ENCODE measurements at places on chromosomes 4 and X.

DNA sequence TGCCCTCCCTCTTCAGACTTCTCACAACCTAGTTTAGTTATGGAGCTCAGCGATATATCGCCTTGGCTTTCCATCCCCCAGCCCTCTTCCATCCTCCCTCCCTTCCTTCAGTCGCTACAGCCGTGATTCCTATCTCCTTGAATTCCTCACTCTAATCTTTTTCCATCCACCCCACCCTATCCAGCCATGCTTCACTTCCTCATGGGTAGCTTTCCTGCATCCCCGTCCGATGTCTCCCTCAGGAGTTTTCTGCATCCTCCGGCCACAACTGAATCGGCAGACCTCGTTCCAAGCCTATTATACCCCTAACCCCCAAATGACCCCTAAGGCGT is 456 bp downstream of the SNX12 start:
- DNase-seq: no peak

DNA sequence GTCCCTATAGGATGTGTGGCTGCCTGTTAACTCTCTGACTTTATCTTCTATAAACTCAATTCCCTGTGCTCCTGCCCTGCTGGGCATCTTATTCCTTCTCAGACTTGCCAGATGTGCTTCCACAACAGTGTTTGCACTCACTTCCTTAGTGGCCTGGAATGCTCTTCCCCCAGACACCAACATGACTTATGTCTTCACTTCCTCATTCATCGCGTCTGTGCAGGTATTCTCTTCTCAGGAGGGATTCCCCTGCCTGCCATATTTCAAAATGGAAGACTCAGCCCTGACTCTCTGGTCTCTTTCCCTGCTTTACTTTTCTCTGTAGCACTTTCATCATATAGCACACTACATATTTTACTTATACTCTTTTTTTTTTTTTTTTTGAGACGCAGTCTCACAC is 344.0 kb downstream of the CENPC start:
- no peak for DNase-seq

GRCh38 chrX:74449322-74449936 is 28.1 kb downstream of the SLC16A2 start:
- no peak for DNase-seq

- no peak for DNase-seq
Observed at GRCh38 chr4:180240670-180241069, 2002.5 kb upstream of the TENM3 start.

GRCh38 chrX:70141373-70141772 is 8.1 kb downstream of the IGBP1 start:
- DNase-seq: no peak

DNA sequence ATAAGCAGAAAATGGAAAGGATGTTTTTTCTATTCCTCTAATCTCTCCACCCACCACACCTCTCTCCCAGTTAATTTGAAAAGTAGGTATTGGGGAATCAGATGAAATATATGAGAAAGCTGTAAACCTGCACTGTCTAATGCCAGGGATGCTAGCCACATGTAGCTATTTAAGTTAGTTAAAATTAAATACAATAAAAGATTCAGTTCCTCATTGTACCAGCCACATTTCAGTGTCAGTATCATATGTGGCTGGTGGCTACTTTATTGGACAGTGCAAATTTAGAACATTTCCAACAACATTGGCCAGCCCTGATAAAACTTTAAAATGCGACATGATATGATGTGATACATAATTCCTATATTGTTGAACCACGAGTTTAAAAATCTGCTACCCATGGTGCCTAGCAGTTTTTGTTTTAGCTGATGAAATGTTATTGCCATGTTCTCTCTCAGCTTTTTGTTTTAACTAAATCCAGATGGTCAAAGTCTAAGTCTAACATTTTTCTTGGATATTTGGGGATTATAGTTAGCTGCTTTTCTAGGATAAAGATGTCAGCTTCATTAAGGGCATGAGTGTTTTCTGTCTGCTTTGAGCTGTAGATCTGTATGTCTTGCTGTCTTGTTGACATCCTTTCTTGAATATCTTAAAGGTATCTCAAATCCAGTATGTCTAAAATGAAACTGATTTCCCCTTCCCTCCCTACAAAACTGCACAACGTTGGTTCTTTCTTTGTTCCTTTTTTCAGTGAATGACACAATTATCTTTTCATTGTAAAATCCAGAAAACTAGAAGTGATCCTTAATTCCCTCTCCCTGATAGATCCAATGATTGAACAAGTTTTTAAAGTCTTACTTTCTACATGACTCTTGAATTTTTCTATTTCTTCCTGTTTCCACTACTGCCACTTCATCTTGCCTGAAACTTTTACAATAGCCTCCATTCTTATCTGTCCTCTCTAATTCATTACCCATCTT is 6.2 kb downstream of the ARFIP1 start:
- DNase-seq: no peak

GRCh38 chr4:48665555-48666186 is 114.4 kb downstream of the FRYL start:
- DNase-seq: no peak

DNA sequence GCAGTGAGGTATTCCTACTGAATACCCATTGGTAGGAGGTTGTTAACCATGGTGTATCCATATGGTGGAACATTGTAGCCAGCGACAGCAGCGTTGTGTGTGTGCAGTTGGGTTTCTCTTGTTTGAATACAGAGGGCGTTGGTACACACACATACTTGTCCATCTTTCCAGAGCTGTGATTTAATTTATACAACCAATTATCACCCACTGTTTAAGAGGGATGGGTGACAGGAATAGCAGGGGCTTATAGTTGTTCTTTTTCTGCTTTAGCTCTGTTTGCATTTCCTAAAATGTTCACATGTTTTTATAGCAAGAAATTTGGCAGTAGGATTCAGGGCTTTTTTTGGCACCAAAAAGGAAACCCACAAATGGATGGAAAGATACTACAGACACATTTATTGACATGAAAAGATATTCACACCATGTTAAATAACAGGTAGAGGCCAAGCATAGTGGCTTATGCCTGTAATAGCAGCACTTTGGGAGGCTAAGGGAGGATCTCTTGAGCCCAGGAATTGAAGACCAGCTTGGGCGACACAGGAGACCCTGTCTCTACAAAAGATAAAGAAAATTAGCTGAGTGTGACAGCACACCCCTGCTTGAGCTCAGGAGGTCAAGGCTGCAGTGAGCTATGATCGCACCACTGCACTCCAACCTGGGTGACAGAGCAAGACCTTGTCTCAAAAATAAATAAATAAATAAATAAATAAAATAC is 60.6 kb downstream of the TNIP2 start:
- DNase-seq: no peak

DNA sequence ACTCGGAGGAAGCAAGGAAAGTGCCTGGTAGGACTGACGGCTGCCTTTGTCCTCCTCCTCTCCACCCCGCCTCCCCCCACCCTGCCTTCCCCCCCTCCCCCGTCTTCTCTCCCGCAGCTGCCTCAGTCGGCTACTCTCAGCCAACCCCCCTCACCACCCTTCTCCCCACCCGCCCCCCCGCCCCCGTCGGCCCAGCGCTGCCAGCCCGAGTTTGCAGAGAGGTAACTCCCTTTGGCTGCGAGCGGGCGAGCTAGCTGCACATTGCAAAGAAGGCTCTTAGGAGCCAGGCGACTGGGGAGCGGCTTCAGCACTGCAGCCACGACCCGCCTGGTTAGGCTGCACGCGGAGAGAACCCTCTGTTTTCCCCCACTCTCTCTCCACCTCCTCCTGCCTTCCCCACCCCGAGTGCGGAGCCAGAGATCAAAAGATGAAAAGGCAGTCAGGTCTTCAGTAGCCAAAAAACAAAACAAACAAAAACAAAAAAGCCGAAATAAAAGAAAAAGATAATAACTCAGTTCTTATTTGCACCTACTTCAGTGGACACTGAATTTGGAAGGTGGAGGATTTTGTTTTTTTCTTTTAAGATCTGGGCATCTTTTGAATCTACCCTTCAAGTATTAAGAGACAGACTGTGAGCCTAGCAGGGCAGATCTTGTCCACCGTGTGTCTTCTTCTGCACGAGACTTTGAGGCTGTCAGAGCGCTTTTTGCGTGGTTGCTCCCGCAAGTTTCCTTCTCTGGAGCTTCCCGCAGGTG is 637 bp downstream of the AR start:
- DNase-seq: no peak

- DNase-seq: no peak
Observed at GRCh38 chrX:30997411-30997810, 74.4 kb downstream of the FTHL17 start.

DNA sequence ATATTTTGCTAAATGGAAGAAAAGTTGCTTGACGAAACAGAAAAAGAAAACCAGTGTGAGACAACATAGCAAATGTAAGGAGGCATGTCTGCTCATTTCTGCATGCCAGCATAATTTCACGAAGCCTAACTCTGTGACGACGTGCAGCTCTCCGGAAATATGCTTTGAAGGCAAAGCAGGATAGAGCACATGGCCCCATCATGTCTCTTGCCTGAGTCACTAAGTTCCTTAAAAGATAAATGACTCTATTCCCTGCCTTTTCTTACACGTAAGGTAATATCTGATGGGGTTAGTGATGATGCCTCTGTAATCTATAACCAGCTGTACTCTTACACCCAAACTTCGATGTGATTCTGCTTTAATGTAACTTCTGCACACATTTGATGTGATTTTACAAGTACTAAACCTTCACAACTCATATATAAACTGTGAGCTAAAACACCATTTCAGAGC is 64.5 kb downstream of the ANXA3 start:
- no peak for DNase-seq

- no peak for DNase-seq
Observed at GRCh38 chr4:4803216-4803911, 56.1 kb upstream of the MSX1 start.

DNA sequence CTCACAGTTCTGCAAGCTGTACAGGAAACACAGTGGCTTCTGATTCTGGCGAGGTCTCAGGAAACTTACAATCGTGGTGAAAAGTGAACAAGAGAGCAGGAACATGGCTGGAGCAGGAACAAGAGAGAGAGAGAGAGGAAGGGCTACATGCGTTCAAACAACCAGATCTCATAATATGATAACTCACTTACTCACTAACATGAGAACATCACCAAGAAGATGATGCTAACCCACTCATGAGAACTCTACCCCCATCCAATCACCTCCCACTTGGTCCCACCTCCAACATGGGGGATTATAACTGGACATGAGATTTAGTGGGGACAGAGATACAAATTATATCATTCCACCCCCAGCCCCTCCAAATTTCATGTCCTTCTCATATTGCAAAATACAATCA is 9.8 kb upstream of the TLR1 start:
- no peak for DNase-seq

GRCh38 chrX:151981129-151981528 is 6.7 kb upstream of the GABRE start:
- no peak for DNase-seq

GRCh38 chr4:139153411-139154133 is 23.4 kb downstream of the ELF2 start:
- no peak for DNase-seq

GRCh38 chr4:2484185-2484584 is 15.3 kb downstream of the RNF4 start:
- DNase-seq: no peak

DNA sequence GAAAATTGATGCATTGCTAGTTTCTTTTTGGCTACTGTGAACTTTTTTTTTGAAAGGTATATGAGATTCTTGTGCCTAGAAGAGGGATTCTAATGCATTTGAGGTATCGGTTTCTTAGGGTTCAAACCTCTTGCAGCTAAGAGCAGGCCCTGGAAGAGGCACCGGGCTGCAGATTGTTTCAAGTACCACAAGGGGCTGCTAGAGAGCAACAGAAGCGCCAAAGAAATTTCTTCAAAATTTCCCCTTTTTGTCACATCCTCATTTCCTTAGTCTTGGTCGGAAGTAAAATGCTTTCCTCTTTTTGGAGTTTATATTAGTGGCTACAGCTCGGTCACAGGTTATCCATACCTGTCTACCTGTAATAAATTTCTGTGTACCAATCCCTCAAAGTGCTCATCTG is 89.8 kb downstream of the PDGFRA start:
- no peak for DNase-seq

GRCh38 chr4:16224264-16225166 is 1.8 kb downstream of the TAPT1 start:
- no peak for DNase-seq
